ENCODE measurements at places on chromosomes 5 and 9.
A peak's percentile ranks its signal among the peaks of the same experiment; 100 is the strongest.

- DNase-seq, result no peak
These were observed 2.4 kb downstream of the SOWAHA start for GRCh38 chr5:132815454-132815853.

GRCh38 chr5:13253111-13253510 lies 691.4 kb downstream of the DNAH5 start:
- no peak for DNase-seq

DNA sequence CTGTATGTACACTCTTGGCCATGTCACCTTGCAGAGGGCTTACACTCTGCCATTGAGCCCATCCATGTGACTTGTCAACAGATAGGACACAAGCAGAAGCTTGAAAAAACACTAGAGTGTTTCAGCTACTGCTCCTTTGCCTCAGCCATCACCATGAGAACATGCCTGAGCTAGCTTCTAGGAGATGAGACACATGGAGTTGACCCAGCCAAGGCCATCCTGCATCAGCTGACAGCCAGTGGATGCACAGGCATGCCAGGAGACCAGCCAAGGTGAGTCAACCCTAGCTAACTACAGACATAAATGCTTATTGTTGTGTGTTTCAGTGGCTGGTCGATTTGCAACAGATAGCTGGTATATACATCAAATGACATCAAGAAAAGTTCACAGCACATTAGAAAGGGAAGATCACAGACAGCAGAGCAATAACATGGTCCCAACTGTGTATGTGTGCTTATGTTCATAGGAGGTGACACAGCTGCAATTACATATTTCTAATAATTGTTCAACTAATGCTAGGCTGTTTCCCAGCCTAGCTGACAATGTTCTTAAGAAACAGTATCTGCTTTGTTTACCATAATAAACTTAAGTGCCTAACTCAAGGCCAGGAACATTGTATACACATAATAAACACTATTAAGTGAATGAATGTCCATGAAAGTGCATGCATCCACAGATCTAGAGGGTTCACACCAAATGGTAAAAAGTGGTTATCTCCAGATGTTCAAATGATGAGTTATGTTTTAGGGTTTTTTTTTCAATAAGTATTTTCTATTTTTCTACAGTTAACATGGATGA lies 105.7 kb downstream of the SPOCK1 start:
- DNase-seq, result no peak

GRCh38 chr9:97717866-97718265 lies 20.7 kb upstream of the XPA start:
- no peak for DNase-seq

DNA sequence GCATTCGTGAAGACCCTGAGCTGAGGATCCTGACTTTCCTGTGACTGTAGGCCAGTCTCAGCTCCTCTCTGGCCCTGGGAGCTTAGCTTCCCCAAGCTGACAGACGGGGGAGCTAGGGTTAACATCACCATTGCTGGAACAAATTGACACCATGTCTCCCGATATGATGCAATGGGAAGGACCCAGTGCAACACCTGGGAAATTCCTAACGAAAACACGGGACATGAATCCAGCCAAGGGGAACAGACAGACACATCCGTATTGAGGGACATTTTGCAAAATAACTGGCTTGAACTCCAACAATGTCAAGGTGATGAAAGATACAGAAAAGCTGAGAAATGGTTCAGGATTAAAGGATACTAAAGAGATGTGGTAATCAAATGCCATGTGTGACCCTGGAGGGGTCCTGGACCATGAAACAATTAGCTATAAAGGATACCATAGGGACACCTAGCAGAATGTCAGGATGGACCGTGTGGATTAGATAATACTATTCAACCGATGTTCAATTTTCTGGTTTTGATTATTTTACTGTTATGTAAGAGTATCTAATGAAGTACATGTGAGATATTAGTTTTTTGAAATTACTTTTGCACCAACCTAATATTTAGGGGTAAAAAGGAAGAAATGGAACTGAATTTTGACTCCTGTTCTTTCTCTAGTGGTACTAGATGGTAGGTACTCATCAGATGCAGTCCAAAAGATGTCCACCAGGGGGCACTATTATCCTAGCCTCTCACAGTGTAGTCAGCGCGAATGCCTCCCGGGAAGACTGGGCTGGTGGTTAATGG lies 52.7 kb downstream of the NDST1 start:
- DNase-seq, result peak; percentile 83

DNA sequence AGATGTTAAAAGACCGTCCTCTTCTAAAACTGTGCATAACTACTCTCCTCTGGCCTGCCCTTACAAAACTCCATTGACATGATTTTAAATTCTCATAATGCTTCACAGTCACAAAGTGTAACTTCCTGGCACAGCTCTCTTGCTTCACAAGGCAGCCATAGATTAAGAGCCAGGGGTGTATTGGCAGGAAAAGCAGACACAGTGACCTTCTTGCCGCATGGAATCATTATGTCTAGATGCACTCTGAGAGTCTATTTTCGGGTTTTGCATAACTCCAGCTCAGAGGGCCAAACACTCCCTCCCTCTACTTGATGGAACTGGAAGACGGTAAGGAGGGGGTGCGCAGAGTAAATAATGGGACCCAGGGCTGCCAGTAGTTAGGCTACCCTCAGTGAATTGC lies 110.1 kb downstream of the MARCHF3 start:
- DNase-seq, result no peak

- DNase-seq, result no peak
These were observed 133.3 kb upstream of the IFNE start for GRCh38 chr9:21615446-21615845.

DNA sequence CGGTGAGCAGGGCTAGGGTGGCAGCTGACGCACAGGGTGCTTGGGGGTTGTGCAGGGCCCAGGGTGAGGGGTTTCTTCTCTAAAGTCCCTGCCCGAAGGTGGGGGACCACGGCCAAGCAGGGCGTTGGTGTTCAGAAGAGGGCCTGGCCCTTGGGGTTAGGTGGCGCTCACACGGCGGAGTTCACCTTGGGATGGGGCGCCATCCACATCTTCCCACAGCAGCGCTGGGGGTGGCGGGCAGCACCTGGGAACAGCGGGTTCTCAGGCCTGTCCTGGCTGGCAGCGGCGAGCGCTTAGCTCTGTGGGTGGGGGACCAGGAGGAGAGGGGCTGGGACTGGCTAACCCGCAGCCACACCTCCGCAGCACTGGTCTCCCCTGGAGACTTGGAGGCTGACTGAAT lies 6.1 kb downstream of the GPSM1 start:
- DNase-seq, result no peak

DNA sequence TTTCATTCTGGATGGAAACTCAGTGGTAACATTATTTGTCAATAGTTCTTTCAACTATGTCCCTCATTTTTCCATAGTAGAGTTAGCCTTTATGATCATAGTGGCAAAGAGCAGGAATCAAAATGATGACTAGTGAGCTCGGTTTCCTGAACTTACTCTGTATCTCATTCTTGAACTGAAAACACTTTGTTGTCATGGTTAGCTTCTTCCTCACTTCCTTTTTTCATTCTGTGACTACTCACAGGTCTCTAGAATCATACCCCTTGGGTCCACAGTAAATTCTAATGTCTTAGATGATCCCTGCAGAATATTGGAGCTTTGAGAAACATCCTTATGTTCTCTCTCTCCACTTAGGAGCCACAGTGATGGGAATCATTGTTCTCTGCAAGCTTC lies 29.4 kb upstream of the RECK start:
- DNase-seq, result no peak

DNA sequence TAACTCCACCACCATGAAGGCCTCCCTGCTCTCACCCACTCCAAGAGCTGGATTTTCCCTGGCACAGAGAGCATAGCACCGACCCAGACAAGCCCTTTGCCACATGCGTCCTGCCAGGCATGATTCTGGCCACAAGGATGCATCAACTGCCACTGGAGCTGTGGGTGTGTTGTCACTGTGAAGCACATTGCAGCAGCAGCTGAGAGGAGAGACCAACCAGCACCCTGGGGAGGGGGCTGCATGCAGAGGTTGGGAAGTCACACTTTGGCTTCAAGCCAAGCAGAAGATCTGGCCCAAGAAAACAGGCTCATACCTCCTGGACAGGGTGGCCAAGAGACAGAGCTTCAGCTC lies 22.6 kb upstream of the PTGES start:
- DNase-seq, result no peak

Measured in activated CD4-positive, alpha-beta T cell treated with anti-CD3 and anti-CD28 coated beads, Interleukin-2, amount 50 U/mL, for 1 hour (primary cell).